ENCODE measurements at places on chromosomes 1 and 21. TPM values are rescaled to one million over a fixed set of nuclear protein-coding genes. Genes with fewer than 3 reads are reported as not detected.

DNA sequence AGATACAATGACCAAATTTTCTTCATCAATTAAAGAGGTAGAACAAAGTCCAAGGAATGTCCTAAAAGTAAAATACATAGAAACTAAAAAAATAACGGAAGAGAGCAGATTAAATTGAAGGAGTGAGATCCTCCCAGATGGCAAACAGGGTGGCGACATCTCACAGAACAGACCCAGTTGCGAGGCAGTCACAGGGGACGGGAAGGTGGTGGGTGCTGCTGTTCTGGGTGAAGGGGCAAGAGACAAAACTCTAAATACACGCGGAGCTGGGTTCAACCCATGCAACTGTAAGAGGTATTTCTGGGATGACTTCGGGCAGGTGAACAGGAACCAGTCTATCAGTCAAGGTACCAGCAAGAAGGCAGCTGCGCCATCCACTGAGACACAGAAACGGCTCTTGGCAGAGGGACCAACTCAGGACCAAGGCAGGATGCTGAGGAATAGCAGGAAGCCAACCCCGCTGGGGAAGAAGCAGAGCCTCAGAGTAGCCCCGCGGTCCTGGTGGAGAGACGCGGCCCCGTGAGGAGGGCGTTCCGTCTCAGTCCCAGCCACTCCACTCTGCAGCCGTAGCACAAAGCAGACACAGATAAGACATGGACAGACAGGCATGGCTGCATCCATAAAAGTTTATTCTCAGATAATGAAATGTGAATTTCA lies 32.2 kb downstream of the WDR4 start:
- no peak for DNase-seq

BMP8B gene
- total RNA-seq = 0.15 TPM

- DNase-seq = no peak
Observed at GRCh38 chr21:45555251-45555556, 13.0 kb upstream of the SLC19A1 start.

- no peak for DNase-seq
Observed at GRCh38 chr1:81455481-81455880, 345.3 kb upstream of the ADGRL2 start.

GRCh38 chr1:82400521-82400920 lies 599.8 kb downstream of the ADGRL2 start:
- DNase-seq = no peak

- no peak for DNase-seq
Observed at GRCh38 chr1:27318136-27318535, 3.8 kb upstream of the TMEM222 start.

- DNase-seq = no peak
Observed at GRCh38 chr1:153487707-153488106, 27.3 kb upstream of the S100A7 start.

CYP4A22 gene
- total RNA-seq = not detected

DNA sequence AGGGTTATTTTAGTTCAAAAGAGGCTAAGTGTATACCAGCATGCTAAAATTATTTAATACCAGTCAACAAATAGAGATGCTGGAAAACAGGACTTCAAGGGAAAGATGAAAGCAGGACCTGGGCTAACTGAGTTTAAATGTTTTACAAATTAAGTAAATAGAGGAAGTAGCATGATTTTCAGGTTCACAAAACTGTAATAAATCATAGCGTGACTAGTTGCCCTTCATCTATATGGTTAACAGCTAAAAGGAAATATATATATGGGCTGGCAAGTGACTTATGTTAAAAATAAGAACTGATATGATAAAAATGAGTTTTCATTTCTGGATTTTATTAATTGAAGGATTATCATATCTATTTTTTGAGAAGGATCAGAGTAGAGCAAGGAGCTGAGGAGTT lies 25.6 kb downstream of the DPYD start:
- no peak for DNase-seq

DNA sequence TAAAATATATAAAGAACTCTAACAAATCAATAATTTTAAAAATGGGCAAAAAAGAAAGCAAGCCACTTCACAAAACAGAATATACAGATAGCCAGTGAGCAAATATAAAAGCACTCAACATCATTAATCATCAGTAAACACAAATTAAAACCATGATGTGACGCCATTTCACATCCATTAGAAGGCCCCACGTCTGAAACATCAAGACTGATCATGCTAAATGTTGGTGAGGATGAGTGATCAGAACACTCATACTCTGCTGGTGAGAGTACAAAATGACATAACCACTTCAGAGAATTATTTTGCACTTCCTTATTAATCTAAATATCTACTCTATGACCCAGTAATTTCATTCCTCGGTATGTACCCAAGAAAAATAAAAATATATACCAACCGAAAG lies 512.2 kb upstream of the NR5A2 start:
- no peak for DNase-seq

PTGER3 gene
- 0.29 TPM for total RNA-seq

KISS1 gene
- total RNA-seq = not detected

DNA sequence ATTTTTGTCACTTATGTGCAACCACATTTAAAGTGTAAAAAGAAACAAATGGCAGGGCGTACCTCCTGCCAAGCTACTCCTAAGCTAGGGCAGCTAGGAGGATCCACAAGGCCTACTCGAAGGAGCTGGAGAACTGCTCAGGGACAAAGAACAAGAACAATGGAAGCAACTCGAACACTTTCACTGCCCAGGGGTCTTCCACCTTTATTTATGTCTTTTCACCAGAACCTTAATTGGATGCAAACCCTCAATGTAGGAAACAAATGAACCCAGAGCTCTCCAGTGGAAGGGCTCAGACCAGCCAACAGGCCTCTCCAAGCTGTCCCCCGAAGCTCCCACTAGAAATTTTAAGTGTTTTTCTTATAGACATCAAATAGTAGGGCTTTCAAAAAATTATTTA lies 39.9 kb downstream of the C1orf198 start:
- DNase-seq = no peak

- DNase-seq = no peak
Observed at GRCh38 chr1:32960819-32961355, 3.7 kb downstream of the RNF19B start.

DNA sequence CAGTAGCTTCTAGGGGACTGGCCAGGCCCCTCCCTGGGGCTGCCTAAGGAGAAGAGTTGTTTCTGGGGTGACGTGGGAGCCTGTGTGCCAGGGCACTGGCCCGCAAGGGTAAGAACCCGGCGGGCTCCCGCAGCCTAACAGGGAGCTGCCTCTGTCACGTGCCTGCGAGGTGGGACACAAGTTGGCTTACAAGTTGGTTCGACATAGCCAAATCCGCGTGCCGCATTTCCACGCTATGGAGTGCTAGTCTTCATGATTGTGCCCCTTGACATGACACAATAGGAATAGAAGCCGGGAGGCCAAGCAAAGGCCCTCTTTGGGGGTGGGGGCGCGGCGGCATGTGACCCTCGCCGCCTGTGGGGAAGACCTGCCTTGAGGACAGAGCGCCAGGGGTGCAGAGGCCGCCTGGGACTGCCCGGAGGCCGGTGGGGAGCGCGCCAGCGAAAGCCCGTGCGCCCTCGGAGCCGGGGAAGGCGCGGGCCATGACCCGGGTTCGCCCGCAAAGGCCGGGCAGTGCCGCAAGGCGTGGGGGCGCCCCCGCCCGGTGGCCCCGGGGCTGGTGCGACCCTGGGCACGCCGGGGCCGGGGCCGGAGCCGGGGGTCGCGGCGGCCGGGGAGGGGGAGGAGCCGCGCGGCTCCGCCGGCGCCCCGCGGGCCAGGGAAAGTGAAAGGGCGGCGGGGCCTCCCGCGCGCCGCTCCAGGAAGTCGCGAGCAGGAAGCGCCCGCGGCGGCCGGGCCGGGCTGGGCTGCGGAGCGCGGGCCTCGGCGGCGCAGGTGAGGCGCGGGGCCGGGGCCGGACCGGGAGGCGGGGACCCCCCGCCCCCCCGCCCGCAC lies at the start of gene SLC37A1:
Gene SLC37A1 (plus strand): TSS at position 702 of the 834 bp plus-strand sequence. CDS start 4,603 bp downstream, outside the sequence.
- peak; percentile 42 for DNase-seq

DNA sequence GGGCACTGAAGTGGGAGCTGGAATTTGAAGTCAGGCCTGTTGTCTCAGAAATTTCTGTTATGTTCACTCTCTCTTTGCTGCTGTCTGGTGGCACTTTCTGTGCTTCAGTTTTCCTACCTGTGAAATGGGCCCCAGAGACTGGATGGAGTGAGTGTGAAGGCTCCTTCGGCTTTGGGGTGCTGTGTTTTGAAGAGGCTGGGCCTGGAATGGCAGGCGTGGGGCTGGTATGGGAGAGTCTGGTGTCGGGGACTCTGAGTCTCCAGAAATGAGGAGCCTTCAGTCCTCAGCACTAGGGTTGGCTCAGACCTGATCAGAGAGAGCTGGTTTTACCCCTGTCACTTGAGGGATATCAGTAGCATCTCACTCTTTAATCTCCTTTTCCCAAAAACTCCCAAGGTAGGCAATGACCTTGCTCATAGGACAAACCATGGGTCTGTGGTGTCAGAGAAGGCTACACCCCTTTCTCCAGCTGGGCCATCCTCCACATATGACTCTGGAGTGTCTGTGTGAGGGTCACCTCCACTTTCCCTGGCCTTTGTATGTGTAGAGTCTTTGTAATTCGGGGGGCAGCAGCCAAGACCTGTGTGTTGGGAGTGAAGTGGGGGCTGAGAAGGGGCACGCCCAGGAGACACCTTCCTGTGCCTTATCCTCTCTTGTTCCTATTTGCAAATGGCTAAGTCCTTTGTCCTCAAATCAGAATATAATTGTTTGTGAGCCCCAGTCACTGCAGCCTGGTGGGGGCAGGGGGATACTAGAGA lies 279.9 kb downstream of the PTPRU start:
- no peak for DNase-seq

CFAP141 gene
- total RNA-seq = not detected

LCE1C gene
- not detected for total RNA-seq

DNA sequence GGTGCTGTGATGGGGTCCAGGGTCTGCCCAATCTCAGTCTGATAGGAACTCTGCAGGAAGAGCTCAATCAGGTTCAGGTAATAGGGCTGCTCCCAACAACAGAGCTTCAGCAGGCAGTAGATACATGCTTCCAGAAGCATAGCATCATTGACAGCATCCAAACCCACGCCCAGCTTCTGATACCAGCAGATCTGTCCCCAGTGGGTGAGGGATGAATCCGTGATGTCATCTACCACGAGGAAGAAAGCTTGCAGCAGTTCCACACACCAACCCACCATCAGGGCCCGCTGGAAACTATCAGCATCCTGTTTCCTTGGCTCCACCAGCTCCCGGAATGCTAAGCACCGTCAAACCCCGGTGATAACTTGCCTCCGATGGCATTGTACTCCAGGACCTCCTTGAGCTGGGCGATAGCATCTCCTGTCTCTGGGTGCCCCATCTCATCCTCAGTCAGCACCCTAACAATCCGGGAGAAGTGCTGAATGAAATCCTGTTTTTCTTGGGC lies 14.7 kb downstream of the NEK2 start:
- DNase-seq = no peak

DNA sequence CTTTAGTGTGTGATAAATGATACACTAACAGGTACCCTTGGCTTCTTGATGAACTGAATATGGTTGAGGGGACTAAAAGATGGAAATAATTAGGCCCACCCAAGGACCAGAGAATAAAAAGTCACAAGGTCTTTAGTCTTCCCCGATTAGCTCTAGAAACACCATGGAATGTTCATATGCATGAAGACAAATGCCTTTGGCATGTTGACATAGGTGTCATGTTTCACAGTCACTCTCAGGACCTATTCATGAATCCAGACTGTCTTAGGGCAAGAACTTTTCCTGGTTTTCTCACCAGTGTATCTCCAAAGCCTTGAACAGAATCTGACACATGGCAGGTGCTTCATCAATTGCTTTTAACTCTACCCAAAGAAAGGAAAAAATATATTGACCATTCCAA lies 412.8 kb downstream of the AJAP1 start:
- DNase-seq = no peak

DNA sequence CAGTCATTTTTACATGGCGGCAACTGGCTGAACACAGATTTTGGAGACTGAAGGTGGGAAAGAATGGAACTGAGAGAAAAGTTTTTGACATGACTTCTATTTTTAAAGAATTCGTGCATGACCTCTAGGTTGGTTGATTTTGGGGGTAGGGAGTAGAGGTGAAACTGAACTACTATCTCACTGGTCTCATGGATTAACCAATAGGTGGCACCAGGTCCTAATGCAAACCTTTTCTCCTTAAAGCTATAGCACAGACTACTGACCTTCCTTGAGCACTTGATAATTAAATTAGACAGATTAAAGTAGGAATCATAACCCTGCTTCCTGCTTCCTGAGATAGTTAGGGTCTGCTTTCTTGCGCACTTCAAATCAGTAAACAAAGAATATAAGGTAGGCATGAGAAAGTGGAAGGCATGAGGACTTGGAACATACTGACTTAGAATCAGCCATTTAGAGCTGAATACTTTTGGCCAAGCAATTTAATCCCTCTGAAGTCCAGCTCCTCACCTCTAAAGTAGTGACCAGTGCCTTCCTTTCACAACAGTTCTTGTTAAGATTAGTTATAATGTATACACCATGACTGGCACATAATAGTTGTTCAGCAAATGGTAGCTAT lies 206.0 kb downstream of the CENPF start:
- DNase-seq = no peak

- no peak for DNase-seq
Observed at GRCh38 chr21:32240851-32241687, 37.8 kb downstream of the MIS18A start.

GRCh38 chr1:9293241-9293532 lies 493 bp downstream of the SPSB1 start:
- no peak for DNase-seq

Data from gastrocnemius medialis (tissue), 4 donors.